ENCODE measurements at places on chromosomes 5 and 9.

DNA sequence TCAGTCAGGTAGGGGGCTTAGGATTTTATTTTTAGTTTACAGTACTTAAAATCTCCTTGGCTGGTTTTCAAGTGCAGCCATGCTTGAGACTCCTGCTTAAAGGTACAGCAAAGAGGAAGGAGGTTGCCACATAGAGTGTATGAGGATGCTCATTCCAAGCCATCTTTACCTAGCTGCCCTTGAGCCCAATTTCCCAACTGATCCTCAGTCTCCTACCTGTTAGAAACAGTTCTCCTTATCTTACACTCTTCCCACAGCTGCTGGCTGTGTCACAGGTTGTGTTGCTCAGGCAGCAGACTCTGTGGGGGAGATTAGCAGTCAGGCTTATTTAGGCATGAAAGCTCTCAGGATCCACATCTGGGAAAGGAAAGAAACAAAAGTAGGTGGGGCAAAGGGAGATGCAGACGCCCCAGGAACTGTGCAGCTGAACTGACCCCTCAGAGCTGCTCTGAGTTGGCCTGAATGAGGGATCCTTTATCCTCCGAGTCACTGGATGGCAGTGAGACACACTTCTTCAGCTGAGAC lies 95.1 kb downstream of the NMUR2 start:
- no peak for DNase-seq

- no peak for DNase-seq
Observed at GRCh38 chr9:136623842-136624183, 38.9 kb upstream of the EGFL7 start.

DNA sequence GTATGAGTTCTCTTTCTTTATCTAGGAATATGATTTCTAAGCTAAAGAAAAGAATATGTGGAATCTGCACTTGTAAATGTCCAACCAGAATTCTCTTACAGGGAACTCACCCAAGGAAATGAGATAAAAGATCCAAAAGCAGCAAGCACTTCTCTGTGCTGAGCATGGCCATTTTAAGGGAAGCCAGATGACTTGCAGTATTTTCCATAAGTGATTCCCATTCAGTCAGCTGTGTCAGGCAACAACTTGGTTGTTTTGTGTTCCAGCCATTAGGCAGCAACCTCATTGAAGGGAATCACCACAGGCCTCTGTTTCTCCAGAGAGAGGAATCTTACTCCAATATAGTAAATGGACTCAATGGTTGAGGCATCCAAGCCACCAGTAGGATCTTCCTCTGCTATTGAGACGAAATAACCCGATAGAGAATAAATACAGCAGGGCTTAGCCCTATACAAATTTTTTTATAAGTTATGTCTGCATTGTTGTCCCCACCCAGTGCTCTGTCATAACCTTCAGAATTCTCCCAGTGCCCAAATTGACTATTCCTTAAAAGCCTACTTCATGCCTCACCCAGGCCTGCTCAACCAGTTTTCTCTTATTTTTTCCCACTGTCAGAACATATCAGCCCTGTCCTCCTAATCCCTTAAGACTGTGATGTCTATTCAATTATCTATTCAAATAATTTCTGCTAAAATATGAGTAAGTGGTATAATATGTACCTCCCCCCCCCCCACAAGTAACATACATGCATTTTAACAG lies 236.6 kb downstream of the PJA2 start:
- no peak for DNase-seq

DNA sequence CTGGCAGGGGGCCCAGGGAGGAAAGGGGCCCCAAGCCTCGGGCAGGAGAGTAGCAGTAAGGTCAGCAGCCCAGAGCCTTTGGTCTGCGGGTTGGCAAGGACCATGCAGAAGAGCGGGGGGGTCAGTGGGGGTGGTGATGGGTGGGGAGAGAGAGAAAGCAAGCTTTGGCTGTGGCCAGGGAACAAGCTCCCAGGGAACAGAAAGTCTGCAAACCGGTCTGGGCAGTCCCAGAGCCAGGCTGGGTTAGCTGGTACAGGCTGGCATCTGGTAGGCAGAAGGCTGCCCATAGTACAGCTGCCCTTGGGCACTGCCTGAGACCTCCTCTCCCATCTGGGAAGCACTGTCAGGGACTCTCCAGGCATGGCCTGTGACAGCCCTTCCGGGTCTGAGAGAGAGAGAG lies 10.5 kb upstream of the EPB41L4B start:
- DNase-seq: no peak

- DNase-seq: no peak
Observed at GRCh38 chr9:119282476-119283077, 86.7 kb downstream of the BRINP1 start.

DNA sequence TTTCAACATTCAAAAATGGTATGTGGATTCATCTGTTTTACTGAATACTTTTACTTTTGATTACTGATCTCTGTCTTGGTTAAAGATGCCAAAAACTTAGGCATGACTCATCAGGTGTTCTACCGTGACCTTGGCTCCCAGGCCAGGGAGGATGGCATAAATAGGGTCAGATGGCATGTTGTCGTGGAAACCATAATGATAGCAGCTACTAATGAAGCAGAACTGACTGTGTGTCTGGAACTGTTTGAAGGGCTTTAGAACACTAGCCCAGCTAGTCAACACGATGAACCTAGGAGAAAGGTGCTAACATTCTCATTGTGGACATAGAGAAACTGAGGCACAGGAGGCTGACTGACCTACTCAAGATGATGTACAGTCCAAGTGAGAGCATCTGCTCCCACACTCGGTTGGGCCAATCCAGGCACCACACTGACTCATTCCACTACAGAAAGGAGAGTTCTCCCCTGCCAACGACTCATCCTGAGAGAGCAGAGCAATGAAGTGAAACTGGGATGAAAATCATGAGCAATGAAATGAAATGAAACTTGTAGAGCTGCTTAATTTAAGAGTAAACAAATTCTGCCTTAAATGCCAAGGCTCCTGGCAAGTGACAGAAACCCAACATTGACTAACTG lies 116.0 kb downstream of the TENT4A start:
- no peak for DNase-seq

GRCh38 chr9:98576859-98577258 lies 131.9 kb downstream of the GABBR2 start:
- DNase-seq: no peak

DNA sequence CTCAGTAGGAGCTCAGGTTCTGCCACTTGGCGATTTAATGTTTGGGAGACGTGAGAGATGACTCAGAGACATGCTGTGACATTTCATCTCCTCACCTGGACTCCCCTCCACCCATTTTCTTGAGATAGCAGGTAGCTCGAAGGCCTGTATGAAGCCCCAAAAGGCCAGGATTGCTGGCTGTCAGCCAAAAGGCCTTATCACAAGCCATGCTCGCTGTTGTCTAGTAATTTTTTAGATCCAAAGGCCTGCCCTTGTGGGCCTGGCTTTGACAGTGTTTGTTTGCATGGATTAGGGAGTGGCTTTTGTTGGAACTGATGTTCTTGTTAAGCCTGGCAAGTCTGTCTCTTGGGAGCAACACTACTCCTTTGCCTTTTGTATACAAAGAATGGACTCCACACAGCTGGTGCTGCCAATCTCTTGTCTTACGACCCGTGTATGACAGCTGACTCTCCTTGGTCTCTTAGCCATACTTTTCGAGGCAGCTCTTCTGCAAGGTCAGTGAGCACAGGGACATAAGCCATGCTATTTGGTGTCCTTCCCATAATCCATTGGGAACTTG lies 22.7 kb downstream of the CAVIN4 start:
- no peak for DNase-seq

GRCh38 chr9:116377179-116377798 lies 223.7 kb downstream of the PAPPA start:
- no peak for DNase-seq

DNA sequence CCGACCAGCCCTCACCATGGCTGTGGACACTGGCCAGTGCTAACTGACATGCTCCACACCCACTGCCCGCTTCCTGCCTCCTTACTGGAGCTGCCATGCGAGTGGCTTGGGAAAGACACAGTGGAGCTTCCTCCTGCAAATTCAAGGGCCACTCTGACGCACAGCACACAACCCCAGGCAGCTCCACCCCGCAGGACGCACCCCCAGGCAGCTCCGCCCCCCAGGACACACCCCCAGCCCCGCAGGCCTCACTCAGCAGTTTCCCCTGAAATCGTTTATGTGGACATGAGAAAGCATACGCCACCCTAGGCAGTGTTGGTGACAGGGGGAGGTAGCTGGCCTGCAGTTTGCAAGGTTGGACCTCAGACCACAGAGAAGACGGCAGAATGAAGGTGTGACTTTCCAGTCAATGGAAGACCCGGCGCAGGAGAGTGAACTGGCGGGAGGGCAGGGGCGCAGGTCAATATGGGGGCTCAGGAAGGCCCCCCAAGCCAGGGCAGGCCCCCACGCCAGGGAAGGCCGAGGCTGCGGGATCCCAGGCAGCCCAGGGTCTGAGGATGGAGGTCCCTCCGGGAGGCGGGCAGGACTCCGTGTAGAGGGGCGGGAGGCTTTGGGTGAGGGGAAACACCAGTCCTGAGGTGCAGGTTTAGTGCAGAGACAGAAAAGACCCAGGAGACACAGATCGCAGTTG lies 21.6 kb downstream of the LPCAT1 start:
- no peak for DNase-seq

DNA sequence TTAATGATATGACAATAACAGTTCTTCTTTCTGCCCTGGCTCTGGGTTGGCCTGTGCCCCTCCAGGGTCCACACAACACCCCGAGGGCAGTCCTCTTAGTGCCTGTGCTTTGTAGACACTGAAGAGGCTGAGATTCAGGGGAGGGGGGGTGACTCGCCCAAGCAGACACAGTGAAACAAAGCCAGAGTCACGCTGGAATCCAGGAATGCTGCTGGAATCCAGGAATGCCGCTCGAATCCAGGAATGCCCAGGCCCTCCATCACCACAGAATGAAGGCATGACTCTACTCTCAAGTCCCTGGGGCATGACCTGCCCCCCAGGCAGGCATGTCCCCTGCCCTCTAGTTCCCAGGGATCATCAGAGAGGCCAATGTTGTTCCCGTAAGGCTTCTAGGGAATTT lies 73.1 kb downstream of the LRSAM1 start:
- no peak for DNase-seq

Data from activated gamma-delta T cell treated with anti-CD3 and anti-CD28 coated beads, Interleukin-2, amount 50 U/mL, for 16 hours (primary cell).